M059J (cell line): ENCODE measurements at places on chromosomes 7 and 10.

DNA sequence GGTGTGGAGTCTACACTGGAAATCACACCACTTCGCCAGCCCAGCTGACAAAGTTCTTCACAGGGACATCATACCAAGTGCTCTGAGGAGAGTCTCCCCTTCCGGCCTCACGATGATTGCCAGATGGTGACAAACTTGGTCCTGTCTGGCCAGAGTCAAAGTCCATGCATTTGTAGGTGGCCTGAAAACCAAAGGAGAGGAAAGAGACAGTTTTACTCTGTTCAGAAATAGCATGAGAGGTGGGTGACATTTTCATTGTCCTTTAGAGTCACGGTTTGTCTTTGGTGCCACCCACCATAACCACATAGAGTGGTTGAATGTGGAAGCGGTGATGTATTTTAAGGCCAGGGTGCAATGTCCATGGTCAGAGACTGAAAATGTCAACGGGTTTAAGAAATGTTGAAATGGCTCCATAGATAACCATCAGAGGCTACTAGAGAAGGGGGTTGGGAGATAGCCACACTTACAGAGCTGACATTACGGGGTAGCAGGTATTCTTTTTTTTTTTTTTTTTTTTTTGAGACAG, 33.0 kb downstream of the BTBD16 start:
- no peak for DNase-seq

DNA sequence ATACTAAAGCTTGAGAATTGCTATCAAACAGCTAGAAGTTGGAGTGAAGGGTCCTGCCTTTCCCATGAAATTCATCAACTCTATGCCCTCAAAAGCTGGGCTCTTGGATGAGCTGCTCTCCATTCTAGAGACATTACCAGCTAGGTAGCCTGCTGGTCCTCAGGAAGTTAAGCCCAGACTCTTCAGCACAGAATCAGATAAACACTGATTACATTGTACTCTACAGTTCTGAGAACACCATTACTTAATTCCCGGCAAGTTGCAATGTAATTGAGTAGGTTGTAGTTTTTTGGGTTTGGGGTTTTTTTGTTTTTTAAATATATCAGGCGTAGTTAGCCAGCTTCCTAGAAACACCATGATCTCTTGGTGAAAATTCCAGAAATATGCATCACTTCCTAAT, 84.1 kb upstream of the PIK3CG start:
- no peak for DNase-seq

- DNase-seq = no peak
Measured at GRCh38 chr7:138435231-138435919, 24.7 kb upstream of the TRIM24 start.

- no peak for DNase-seq
Measured at GRCh38 chr7:64884085-64884912, 18.8 kb upstream of the ZNF273 start.

- DNase-seq = no peak
Measured at GRCh38 chr7:67463983-67464382, 467.4 kb downstream of the TYW1 start.

DNA sequence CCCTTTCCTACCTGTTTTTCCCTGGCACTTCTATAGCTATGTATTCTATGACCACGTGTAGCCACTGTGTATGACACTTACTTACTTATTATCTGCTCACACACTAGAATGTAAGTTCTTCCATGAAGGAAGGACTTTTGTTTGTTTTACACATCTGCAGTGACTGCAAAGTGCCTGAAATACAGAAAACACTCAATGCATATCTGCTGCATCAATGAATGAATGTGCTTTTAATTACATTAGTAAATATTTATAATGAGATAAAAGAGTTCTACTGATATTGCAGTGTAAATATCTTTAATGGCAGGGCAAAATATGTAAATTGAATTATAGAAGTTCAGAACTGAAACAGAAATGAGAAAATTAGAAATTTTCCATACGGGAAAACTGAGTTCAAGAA, 43.5 kb upstream of the CDC14C start:
- no peak for DNase-seq

DNA sequence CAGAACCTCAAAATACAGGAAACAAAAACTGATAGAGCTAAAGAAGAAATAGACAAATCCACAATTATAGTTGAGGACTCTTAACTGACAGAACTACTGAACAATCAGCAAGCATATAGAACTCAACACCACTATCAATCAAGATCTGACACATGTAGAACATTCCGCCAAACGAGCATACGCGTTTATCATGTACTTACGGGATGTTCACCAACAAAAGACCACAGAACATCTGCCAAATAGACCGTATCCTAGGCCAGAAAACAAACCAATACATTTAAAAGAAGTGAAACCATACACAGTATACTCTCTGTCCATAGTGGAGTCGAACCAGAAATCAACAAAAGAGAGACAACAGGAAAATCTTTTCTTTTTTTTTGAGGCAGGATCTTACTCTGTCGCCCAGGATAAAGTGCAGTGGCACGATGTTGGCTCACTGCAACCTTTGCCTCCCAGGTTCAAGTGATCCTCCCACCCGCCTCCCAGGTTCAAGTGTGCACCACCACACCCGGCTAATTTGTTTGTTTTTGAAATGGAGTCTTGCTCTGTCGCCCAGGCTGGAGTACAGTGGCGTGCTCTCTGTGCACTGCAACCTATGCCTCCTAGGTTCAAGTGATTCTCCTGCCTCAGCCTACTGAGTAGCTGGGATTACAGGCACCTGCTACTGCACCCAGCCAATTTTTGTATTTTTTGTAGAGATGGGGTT, 5.1 kb downstream of the GNA12 start:
- no peak for DNase-seq

GRCh38 chr7:107972075-107972482, 30.9 kb downstream of the LAMB1 start:
- DNase-seq = no peak

GRCh38 chr7:1933066-1933750, 263.1 kb downstream of the ELFN1 start:
- no peak for DNase-seq

GRCh38 chr7:17558135-17558534, 259.7 kb downstream of the AHR start:
- no peak for DNase-seq

DNA sequence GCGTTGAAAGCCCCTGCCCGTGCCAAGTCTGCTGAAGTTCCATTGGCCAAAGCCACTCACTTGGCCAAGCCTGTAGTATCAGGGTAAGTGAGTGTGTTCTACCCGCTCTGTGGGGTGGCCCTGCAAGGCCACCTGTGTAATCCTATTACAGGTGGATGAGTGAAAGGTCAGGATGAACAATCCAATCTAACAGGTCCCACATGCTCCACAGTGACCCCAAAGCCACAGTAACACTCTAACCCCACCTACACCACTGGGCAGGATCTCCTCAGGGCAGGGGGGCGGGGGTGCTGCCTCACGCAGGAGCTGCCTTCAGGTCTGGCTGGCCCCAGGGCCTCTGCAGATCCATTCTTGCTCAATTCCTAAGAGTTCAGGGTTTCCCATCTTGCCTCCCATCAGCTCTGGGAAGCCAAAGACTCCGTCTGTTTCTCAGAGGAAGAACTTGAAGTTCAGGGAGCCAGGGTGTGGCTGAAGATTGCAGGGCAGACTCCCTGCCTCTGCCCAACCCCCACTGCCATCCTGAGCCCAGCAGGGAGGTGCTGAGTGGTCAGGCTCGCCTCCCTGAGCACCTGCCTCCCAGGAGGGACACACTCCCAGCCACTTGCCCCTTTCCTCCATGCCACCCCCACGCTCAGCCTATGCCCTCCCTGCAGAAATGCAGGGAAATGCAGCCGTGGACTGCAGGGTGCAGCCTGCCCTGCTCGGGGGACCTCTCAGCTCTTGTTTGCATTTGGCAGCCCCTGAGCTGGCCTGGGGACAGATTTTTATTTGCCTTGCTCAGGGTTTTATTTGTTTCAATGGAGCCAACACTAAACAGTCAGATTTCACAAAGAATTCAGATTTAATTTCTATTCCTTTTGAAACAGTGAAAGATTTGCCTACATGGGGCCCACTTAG, 9.8 kb upstream of the COMTD1 start:
- no peak for DNase-seq
